Smooth muscle cell of the coronary artery (primary cell): ENCODE measurements at places on chromosomes 3 and 15. TPM values are rescaled to one million over a fixed set of nuclear protein-coding genes. Genes with fewer than 3 reads are reported as not detected.

PPARG gene
- 3.3 and 27.5 TPM in 2 replicates for total RNA-seq

ZNF774 gene
- total RNA-seq: 1.1 and 1.7 TPM in 2 replicates

GPR149 gene
- not detected in 2 replicates for total RNA-seq

MANF gene
- 55.2 and 144 TPM in 2 replicates for total RNA-seq

FBLN2 gene
- total RNA-seq: 587 and 1,203 TPM in 2 replicates

ZNF609 gene
- 18.6 and 50.5 TPM in 2 replicates for total RNA-seq
